Stimulated activated CD8-positive, alpha-beta memory T cell treated with anti-CD3 and anti-CD28 coated beads, Interleukin-15, amount 100 ng/mL, for 1 hour (primary cell): ENCODE measurements at places on chromosomes 11 and 22.

- no peak for DNase-seq
These were observed 8.8 kb upstream of the MED17 start for GRCh38 chr11:93775289-93775688.

DNA sequence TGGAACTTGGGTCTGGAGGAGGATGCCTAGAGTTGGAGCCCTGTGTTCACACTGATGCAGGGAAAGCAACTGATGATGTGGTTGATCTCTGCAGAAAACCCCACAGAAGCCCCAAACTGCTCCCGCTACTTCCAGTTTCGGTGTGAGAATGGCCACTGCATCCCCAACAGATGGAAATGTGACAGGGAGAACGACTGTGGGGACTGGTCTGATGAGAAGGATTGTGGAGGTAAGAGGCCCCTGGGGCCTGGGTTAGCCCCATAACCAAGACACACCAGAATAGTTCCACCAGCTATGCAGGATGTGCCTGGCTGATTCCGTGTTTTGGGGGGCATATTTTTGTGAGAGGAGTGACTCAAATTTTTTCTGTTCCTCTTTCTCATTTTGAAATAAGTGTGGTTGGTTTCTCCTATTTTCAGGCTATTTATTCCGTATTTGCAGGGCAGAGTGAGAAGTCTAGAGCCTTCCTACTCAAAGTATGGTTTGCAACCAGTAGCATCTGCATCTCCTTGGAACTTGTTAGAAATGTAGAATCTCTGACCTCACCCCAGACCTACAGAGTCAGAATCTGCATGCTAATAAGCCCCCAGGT lies 137.3 kb upstream of the SORL1-AS1 start:
- DNase-seq, result no peak

GRCh38 chr11:60498399-60498798 lies 5.8 kb downstream of the MS4A12 start:
- DNase-seq, result no peak

DNA sequence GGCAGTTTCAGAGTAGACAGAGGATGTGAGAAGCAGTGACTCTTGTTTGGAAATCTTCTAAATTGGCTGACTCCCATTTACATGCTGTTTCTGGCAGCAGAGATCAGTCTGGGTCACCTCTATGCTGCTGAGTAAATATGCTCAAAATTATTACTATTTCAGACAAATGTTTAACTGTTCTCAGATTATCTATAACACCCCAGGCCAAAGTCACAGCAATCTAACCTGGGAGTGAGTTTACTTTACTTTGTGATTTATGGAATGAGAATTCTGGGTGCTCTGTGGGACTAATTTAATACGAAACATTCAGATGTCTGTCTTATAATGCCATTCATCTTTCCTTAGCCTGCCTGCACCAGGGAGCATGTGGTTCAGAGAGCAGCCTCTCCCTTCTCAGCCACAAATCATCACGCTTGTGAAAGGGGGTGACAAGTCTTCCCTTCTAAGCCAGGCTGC lies 282.5 kb upstream of the MPPED2 start:
- no peak for DNase-seq

DNA sequence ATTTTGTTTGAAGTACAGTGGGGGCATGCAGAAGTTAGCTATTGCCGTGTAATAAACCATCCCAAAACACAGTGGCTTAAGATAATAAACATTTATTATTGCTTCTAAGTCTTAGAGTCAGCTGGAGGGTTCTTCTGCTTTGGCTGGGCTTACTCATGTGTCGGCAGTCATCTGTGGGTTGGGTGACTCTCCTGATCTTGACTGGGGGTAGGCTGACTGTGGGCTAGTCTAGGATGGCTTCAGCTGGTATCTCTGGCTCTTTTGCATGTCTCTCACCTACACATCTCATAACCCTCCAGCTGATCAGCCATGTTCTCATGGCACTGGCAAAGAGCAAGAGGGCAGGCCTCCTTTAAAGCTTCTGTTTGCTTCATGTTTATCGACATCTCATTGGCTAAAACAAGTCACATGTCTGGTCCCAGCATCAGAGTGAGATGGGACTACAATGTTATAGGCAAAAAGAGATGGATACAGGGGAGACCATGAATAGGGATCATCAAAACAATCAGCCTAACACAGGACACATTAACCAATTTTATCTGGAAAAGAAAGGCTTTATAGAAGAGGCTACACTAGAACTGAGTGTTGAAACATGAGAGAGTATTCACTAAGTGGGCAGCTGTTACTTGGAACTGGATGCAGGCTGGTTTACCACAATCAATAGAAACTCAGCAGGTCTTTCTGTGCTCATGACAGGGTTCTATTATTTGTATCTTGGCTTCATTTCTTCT lies 5.1 kb downstream of the LRRC51 start:
- DNase-seq, result no peak

DNA sequence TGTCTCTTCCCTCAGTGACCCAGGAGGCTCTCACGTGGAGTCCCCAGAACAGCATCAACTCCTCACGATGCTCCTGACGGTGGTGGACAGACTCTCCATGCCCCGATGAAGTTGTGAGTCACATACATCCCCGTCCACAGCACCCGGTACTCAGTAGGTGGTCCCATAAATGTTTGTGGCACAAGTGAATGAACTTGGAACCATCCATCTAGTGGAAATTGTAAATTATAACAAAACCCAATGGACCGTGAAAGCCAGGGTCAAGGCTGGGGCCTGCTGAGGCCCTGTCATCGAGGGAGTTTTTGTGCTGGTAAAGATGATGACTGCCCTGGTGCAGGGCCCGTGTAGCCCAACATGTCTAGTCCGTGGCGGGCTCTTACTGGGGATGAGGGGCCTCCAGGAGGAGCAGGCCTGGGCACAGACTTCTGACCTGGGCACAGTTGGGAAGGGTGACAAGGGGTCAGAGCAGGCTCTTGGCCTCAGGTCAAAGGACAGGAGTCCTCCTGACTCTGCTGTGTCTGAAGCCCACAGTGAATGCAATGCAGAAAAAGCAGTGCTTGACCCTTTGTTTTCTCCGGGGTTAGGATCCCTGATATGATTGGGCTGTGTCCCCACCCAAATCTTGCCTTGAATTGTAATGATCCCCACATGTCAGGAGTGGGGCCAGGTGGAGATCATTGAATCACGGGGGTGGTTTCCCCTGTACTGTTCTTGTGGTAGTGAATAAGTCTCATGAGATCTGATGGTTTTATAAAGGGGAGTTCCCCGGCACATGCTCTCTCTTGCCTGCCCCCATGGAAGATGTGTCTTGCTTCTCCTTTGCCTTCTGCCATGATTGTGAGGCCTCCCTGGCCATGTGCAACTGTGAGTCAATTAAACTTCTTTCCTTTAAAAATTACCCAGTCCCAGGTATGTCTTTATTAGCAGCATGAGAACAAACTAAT lies 20.0 kb upstream of the SMIM38 start:
- DNase-seq, result no peak

- no peak for DNase-seq
These were observed 594 bp downstream of the MPST start for GRCh38 chr22:37020192-37020479.

- no peak for DNase-seq
These were observed 31.7 kb downstream of the ALG12 start for GRCh38 chr22:49886346-49887063.

DNA sequence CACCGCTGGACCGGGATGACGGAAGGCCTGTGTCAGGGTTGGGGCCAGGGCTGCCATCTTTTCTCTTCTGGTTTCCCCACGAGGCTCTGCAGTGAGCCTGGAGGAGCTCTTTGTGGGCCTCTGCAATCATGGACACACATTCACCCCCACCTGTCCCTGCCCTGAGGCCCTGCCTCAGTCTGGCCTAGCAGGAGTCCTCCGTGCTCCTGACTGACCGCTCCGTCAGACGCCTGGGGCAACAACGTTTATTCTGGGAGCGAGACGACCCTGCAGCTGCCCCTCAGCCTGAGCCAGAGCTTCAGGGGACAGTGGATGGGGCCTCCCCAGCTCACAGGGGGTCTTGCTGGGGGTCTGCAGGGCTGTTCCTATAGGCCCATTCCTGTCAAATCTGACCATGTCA lies 8.2 kb upstream of the MYEOV start:
- DNase-seq, result no peak

DNA sequence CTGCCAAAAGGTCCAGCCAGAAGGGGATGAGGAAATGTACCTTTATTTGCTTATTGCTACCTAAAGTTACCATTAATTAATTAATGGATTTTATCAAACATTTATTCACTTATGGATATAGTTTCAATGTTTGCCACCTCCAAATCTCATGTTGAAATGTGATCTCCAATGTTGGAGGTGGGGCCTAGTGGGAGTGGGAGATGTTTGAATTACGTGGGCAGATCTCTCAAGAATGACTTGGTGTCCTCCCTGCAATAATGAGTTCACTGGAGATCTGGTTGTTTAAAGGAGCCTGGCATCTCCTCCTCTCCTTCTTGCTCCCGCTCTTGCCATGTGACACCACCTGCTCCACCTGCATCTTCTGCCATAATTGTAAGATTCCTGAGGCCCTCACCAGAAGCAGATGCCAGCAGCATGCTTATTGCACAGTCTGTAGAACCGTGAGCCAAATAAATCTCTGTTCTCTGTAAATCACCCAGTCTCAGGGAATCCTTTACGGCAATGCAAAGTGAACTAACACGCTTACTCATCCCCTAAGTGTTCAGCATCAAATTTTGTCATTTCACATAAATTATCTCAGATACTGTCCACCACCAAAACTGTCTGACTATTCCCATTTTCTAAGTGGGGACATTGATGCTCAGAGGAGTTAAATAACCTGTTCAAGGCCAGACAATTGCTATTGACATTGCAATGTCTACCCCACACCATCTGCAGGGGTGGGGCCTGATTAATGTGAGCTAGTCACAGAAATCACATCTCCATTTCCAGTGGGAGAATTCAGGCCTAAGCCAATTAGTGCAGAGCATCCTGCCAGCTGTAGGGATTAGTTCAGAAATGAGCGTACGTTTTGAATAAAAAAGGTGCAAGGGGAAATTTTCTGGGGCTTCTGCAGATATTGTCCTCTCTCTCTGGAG lies 51.6 kb upstream of the SYN3 start:
- no peak for DNase-seq

GRCh38 chr11:1226226-1226985 lies 3.5 kb downstream of the MUC5B start:
- DNase-seq, result no peak

- no peak for DNase-seq
These were observed 51.1 kb downstream of the TIMP3 start for GRCh38 chr22:32852395-32853251.

- DNase-seq, result no peak
These were observed 17.7 kb downstream of the PHLDB1 start for GRCh38 chr11:118625036-118625690.

DNA sequence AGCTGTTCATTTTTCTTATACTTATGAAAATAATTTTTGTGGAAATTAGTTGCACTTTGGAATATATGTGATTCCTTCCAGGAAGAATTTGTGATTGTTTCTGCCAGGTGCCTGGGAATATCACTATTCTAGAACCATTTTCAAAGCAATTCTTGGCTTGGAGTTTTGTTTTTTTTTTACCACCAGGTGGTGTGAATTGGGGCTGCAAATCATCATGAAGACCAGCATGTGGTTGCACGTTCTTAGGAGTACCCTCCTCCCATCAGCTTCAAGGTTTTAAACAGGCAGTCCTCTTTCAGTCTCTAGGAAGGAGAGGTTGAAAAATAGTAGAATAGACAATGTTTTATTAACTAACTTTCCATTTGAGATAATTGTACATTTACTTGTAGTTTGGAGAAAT lies 25.9 kb downstream of the USP47 start:
- DNase-seq, result no peak

GRCh38 chr11:73164803-73165540 lies 22.9 kb upstream of the FCHSD2 start:
- no peak for DNase-seq

DNA sequence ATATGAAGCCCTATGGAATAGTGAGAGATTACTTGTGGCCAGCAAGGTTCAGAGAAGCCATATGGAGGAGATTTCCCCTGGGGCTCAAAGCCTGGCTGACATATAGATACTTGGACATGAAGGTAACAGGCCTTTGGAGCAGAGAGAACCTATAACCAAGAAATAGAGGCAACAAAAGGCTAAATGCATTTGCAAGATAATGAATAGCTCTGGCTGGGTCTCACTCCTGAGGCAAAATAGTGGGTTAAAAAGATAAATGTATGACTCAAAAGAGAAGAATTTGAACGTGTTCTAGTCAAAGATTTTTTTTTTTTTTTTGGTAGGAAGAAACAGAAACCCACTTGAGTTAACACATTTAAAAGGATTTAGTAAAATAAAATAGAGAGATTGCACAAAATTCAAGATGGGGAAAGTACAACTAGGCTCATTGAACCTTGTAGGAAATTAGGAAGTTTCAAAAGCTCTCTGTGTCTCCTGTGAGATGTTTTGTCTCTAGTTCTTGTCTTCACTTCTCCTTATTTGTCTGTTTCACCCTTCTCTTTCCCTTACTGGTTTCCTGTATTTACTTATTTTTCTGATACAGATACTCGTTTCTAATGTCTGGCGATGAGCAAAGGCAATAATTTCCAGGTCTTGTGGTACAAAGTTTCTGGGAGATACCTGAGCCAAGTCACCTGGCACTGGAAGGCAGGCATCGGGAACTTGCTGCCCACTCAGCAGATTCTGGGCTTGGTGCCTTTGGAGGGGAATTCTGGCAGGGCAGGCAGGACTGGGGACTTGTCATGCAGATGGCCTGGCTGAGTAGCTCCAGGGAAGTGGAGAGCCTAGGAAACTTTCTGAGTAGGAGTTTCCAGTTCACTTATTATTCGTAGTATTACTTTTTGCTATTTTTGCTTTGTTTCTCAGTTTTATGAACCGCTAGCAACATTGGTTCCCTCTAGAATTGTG lies 49.2 kb upstream of the SESN3 start:
- DNase-seq, result no peak

DNA sequence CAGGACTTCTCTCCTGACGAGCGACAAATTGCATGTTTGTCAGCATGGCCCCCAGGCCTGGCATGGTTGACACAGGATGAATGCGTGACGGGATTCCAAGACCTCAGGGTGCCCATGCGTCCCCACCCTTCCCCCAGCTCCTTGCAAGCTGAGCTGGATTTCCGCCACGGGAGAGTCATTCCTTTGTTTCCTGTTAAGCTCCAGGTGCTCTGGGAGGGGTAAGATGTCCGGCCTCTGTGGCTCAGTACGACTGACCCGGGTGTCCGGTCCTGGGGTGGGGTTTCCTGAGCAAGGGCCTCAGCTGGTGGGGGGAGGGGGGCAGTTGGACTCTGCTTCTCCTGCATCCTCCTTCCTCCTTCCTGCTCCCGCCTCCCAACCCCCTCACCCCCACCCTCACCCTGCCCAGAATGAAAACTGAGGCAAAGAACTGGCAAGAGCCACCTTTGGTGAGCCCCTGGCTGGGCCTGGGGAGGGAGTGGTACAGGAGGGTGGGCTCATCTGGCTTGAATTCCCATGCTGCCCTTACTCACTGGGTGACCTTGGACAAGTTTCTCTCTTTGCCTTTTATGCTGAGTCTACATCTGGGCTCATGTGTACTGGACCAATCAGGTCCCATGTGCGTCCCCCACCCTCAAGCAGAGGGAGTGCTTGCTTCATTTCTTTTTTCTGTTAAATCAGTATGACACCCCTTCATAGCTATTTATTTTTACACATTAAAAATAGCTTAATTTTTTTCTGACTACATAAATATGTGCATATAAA lies 2.5 kb downstream of the CDC42EP2 start:
- DNase-seq, result no peak

GRCh38 chr11:130095326-130095725 lies 25.6 kb downstream of the APLP2 start:
- DNase-seq, result no peak
